ENCODE measurements at places on chromosomes 3 and 15.

DNA sequence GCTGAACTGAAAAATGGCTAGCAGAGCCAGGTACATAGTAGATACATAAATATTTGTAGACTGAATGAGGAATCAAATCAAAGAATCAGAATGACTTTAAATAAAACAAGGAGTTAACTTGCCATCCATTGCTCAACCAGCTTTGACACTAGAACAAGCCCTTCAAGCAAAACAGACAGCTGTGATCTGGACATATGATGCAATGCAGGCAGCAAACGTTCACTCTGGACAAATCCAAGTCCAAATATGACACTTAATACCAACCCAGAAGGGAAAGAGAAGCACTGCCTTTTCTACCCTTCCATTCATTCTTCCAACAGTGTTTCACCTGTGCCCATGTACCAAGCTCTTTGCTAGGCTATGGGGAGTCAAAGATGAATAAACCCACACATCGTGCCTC lies 4.5 kb downstream of the THRB start:
- DNase-seq: no peak

DNA sequence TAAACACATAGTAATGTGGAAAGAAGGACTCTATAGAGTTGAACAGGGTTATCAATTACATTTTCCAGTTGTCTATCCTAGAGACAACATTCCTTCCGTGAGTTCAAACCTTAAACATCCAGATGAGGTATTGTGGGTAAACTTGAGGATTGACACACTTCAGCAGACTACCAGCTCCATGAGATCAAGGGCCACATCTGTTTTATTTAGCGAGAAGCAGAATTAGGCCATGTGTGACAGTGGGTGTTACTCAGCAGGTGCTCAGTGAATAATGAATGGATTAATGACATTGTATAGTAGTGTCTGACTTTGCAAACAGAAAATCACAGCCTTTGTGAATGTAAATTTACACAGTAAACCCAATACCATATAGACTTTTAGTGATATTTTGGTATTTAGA lies 941.1 kb upstream of the CFAP20DC start:
- no peak for DNase-seq

DNA sequence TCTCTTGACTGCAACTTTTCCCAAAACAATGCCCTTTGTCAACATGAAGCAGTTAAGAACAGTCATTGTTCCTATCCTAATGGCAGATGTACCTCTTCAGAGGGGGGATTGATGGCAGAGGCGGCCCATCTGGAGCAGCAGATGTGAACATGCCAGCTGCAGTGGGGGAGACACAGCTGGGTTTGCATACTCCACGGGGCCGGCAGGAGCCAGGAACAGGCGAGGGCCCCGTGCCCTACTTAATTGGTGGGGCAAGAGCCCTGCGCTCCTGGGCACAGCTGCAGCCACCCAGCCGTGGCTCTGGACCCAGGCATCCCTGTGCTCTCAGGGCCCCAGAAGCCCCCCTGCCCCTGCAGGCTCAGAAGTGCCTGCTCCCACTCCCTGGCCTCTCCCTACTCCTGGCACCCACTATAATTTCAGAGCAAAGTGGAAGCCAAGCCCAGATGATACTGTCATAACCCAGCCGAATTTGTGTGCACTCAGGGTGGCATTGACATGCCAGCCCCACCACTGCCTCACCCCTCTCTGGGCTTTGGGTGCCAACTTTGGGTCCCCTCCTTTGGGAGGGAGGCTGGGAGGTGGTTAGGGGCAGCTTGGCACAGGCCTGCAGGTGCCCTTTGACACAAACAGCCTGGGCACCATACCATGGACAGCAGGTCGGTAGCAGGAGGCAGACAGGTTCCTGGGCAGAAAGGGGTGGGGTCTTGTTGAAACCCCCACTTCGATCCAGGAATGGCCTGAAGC lies 34.6 kb downstream of the ROPN1B start:
- no peak for DNase-seq

DNA sequence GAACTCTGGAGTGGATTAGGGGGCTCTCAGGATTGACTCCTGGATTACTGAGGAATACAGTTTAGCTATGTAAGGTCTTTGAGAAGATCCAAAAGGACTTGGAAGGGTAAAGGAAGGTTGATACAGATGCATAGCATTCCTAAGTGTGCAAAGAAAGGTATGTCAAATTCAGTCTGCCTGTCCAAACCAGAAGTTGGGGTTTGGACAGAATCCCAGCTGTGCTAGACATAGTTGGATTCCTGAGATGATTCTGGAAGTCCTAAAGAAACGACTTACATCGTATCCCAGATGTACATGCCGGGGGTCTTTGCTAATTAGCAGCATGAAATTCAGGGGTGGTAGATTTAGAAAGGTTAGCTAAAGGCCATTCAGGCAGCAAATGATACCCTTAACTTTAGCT lies 97.7 kb upstream of the TSPAN3 start:
- no peak for DNase-seq

DNA sequence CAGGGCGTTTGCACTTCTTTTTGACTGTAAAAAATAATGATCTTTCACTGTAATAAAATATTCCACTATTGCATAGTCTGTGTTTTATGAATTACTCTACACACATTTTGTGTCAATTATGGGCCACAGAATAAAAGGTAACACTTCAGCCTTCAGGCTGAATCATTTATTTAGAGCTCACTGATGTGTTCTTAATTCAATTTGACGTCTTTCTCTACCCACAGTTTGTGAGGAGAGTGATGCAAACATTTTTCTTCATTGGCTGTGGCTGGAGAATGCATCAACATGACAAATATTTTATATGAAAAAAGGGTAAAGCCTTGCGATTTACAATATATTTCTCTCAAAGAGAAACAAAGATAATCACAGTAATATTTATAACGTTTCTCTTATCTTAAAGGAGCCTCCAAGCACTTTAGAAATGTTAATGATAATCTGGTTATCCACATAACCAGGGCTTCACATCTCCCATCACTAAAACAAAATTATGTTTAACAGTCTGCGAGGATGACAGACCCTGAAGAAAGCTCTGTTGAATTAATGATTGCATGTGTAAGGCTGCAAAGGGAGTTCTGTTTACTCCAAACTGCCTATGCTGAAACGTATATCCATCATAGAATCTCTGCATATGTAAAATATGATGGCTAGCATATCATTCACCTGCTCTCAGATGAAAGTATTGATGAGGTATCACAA lies 951.3 kb downstream of the ZPLD1 start:
- no peak for DNase-seq

GRCh38 chr3:42830437-42831320 lies 21.4 kb downstream of the ACKR2 start:
- no peak for DNase-seq

DNA sequence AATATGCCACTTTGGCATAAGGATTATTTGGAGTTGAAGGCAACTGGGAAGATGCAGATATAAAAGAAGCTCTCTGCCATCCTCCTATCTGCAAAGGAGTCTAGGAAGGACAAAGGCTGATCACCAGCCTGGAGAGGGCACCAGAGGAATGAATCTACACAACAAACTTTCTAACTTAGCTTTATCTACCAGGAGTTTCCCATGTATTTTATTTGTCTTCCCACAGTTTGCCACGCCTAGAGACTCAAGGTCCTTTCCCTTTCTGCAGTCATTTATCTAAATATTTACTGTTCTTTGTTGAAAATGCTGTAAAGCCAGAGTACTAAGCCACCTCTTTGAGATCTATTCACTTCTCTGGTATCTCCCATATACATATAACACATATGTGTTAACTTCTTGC lies 32.2 kb downstream of the GPR176 start:
- no peak for DNase-seq

Data from NK-92 treated with Interleukin-12 subunit alpha and Interleukin-12 subunit beta, amount 100 ng/mL, for 24 hours (cell line).